ENCODE measurements at places on chromosomes 2 and 18.
A peak's percentile ranks its signal among the peaks of the same experiment; 100 is the strongest.

DNA sequence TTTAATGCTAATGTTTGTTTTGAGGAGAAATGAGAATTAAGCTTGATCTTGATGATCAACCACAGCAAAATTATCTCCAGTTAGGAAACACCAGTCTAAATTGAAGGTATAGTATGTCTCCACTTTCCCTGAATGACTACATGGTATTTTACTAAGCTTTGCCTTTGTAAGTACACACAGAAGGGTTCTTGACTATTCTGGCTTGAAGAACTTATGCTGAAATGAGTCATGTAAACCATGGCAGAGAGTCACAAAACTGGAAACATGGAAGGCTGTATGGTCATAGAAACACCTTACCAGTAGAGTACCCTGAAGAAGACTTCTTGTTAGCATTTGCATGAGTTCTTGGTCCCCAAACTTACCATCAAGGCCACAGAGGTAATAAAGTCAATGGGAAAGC lies 250.5 kb downstream of the SLC8A1 start:
- no peak for DNase-seq

DNA sequence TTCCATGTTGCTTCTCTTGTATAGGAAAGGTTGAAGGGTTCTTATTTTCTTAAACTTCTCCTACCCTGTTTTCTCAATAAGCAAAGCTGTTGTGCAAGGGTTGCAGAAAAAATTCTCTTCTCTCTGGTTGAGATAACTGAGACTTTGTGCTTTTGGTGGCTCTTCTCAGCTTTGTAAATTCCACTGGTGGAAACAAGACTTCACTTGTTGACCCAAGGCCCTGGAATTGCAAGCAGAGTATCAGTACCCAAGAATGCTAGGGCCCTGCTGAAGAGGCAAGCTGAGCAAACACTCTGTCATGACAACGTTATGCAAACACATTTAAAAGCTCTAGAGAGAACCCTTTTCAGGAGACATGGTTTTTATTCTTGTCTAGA lies 294.7 kb upstream of the EPAS1 start:
- DNase-seq = peak; percentile 69

- DNase-seq = peak; percentile 27
Observed at GRCh38 chr2:224442071-224442967, 40.4 kb upstream of the FAM124B start.

- no peak for DNase-seq
Observed at GRCh38 chr18:45015788-45016128, 335.1 kb downstream of the SETBP1 start.

GRCh38 chr18:10310626-10311025 lies 143.8 kb upstream of the APCDD1 start:
- DNase-seq = no peak

DNA sequence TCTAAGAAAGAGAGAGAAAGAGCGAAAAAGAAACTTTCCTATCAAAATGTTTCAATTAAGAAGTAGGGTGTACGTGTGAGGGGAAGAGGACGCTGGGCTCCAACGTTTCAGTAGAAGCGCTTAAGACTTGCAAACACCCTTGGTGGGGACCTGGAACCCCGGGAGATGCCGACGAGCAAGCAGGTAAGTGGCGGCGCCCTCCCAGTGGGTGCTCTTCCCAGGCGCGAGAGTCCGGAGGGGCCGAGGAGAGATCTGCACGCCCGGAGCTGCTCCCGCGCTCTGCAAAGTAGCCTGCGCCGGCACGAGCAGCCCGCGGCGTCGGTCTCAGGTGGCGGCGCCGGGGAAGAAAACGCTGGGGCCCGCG lies 678 bp upstream of the OTX1 start:
- no peak for DNase-seq
